Lower lobe of right lung (tissue), 2 donors: ENCODE measurements at places on chromosomes 1 and 21. TPM values are rescaled to one million over a fixed set of nuclear protein-coding genes. Genes with fewer than 3 reads are reported as not detected.

Gene SYT11
- 9.6 TPM for total RNA-seq

Gene TRIM17
- total RNA-seq = 2.6 TPM

Gene F3
- 62.4 TPM for total RNA-seq

Gene RNU1-3
- 6,803 TPM for total RNA-seq

Gene ZNHIT6
- 11.3 TPM for total RNA-seq

Gene TSNAX
- total RNA-seq = 38.4 TPM

Gene C8A
- total RNA-seq = not detected

Gene AADACL3
- total RNA-seq = not detected

Gene DNASE2B
- 26.1 TPM for total RNA-seq

Gene STYXL2
- 0.09 TPM for total RNA-seq

Gene ERG
- total RNA-seq = 38.0 TPM

Gene TTC39A
- total RNA-seq = 34.9 TPM

Gene NECAP2
- 97.7 TPM for total RNA-seq

Gene OPRD1
- not detected for total RNA-seq

Gene NCF2
- 211 TPM for total RNA-seq

Gene SPRR2B
- not detected for total RNA-seq

Gene CHRM3
- 6.0 TPM for total RNA-seq

Gene MAP10
- 2.6 TPM for total RNA-seq
